LoVo (cell line): ENCODE measurements at places on chromosomes 6 and 20.

GRCh38 chr6:155889410-155889809 is 433.8 kb upstream of the NOX3 start:
- DNase-seq, result no peak

DNA sequence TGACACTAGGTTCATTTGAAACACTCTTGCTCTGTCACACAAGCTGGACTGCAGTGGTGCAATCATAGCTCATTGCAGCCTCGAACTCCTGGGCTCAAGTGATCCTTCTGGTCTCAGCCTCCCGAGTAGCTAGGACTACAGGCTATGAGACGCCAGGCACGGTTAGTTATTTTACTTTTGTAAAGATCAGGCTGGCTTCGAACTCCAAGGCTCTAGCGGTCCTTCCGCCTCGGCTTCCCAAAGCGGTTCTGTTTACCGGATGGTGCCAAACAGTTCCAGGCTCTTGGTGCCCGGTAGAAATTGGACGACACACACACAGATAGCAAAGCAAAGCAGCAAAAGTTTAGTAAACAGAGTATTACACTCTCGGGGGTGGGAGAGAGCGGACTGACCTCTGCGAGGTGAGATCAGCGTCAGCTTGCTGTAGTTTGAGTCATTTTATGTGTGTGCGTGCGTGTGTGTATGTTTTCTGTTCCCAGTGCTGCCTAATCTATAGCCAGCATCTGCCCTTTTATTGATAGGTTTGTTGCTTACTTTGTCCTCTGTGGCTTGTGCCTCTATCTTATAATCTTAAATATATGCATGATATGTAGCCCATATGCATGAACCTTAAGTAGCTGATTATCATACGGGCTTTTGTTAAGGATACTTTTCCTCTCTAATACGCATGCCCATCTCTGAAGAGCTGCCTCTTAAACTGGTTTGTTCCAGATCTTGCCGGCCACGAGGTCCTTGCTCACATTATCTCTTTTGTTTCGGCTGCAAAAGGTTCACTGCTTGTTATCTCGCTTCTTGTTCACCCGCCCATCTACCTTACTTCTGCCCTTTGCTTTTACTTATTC is 75.2 kb downstream of the OR2B2 start:
- DNase-seq, result peak; percentile 84

DNA sequence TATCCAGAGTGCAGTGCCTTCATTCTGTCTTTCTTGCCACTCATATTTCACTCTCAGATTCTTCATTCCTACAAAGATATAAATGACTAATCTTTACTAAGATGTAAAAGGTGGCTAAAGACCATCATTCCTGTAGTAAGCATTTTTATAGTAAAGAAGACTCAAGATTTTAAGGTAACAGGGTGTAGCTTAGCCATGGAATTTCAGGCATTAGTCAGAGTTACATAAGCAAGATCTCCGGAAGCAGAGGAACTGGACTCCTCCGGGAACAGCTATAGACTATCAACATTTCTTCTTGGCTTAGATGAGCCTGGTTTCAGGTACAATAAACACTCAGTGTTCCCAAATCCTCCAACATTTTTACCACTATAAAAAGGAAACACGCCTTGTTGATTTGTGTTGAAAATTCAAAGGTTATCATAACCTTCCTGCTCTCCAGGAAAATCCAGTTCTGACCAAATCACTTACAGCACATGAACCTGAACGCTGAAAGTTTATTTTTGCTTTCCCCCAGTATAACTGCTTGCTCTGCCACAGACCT is 23.7 kb downstream of the SERPINB1 start:
- peak; percentile 68 for DNase-seq

DNA sequence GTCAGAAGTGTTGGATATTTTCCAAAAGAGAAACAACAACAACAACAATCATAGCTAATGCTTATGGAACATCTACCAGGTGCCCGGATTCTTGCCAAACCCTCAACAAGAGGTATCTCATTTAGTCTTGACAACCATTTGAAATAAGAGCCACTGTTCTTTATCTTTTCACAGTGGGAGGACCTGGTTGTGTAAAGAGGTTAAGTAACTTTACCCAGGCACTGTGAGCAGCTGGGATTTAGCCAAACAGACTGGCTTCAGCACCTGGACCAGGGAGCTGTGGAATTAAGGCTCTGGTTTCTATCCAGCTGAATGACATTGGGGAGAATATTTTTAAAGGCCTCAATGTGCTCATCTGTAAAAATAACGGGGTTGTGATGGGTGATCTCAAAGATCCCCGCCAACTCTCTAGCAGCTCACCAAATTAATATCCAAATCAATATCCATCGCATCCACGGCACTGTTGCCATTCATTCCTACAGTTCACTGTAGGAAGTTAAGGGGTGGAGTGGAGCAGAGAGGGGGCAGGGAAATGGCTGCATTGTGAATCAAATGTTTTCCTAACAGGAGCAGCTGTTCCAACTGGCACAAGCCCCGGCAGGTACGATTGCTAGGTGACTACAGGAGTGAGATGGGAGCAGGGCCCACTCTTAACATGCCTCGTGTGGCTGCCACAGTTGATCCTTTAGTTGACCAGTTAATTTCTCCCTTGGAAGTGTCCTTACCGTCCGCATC is 61.8 kb downstream of the GCNT2 start:
- DNase-seq, result no peak

GRCh38 chr6:36678488-36679042 is at the start of gene CDKN1A:
TSS of gene CDKN1A (plus strand) at chr6:36678714. CDS start at chr6:36684102, 5,388 bp downstream.
- peak; percentile 92 for DNase-seq

DNA sequence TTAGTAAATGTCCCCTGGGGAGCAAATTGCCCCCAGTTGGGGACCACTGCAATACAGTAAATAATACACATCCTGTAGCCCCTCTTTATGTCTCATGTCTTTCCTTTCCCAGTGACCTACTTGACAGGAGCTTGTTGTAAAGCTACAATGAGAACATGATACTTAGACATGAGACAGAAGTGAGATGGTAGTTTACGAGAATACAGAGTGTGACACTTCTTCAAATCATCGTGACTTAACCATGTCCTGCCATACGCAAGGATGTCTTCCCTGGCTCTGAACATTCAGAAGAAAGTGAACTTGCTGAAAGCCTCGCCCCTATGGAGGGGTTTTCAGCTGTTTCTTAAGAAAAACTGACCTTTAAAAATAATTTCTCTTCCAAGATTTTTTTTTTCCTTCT is 101.0 kb upstream of the SPACA1 start:
- DNase-seq, result no peak

- DNase-seq, result no peak
These were observed 39.5 kb downstream of the ACSS2 start for GRCh38 chr20:34915749-34916455.

GRCh38 chr6:76837564-76837963 is 625.7 kb downstream of the HTR1B start:
- DNase-seq, result no peak

- peak; percentile 14 for DNase-seq
These were observed 228.8 kb downstream of the DHX35 start for GRCh38 chr20:39190666-39191570.

DNA sequence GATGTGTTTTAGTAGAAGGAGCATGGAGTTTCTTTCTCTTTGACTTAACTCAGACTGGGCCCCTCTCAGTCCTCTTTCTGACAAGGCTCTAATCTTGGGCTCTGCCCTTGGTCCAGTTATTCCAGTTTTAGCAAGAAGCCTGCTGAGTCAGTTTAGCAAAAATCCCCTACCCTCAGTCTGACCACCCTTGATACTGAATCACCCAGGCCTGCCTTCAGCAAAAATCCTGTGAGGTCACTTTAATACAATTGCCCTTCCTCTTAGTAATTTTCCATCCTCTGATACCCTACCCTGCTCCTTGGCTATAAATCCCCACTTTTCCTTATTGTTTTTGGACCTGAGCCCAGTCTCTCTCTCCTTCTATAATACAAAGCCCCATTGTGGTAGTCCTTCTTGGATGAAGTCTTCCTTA is 326.7 kb upstream of the NOX3 start:
- DNase-seq, result peak; percentile 88

- peak; percentile 51 for DNase-seq
These were observed 122.6 kb upstream of the MCHR2 start for GRCh38 chr6:100116411-100117194.

DNA sequence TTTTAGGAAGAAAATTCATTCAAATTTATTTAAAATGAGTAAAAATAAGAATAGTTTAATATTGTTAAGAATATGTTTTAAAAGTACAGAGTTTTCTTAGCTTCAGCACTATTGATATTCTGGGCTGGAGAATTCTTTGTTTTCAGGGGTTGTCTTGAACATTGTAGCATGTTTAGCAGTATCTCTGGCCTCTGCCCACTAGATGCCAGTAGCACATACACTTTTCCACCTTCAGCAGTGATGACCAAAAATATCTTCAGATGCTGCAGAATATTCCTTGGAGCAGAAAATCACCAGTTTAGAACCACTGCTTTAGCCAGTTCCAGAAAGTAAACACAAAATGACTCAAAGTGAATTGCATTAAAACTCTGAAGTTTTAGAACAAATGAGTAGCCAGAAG is 19.4 kb upstream of the SDHAF4 start:
- DNase-seq, result no peak

- DNase-seq, result no peak
These were observed 5.9 kb upstream of the GPSM3 start for GRCh38 chr6:32198345-32198696.

DNA sequence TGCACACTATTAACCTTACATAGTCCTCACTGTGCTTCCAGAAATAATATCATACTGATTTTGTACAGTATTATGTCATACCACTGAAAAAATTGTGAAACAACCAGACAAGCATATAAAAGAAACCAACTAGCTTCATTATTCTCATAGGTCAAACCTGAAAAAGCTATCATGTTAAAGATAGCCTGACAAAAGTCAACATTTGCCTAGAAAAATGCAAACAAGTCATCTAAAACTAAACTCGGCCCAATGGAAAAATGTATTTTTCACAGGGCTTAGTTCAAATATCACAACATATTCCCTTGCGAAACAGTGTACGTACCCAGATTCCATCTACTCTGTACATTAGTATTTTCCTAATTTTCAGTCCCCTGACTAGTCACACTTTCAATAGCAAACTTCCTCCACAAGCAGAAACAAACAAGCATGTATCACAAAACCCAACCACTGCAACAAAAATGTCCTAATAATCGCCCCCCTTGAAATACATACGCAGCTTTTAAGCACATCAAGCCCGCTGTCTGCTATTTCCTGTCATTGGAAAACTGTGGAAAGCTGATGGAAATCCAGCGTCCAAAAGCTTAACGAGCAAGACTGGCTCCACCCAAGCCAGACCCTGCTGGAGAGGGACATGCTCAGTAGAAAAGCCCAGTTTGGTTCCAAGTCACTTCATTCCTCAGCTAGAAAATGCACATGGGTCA is 93.1 kb downstream of the EPB41L2 start:
- no peak for DNase-seq

- DNase-seq, result no peak
These were observed 17.9 kb upstream of the PNPLA1 start for GRCh38 chr6:36252005-36252404.

DNA sequence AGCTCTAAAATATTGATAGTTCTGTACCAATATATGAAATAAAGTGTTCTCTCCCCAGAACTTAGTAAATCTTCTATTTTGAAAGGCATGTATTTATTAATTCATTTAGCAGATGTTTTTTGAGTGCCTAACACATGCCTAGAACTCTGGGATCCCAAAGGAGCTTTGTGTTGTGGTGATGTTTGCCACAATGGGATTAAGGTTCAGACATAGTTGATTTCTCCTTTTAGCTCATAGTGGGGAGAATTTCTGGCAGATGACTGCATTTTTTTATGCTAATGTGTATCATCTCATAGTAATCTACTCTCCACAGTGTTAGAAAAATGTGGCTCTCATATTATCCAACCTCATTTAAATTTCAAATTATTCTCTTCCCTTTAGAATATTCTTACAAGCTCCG is 21.7 kb downstream of the MYB start:
- DNase-seq, result no peak

DNA sequence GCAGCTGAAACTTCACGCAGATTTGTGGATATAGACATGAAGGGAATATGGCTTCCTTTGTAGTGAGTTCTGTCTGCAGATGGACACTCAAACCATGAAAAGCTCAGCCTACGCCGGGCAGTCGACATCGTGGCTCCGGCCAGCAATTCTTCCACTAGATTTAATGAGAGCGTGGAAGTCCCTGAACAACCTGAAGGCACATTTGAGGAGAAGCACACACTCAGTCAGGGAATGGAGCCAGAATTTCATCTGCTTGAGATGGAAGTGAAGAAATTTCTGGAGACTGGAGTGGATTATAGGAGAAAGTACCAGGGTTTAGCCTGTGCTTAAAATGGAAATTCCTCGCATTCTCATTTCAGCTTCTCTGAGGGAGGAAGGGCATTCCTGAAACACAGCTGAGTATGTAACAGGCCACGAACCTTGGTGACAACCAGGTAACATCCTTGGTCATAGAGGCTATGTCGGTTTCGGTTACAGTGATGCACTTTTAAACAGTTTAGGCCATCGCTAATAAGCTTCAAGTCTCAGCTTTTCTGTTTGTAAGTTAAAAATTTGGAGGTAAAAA is 80.5 kb upstream of the AGPAT4 start:
- no peak for DNase-seq

- peak; percentile 8 for DNase-seq
These were observed 106.7 kb downstream of the SLX4IP start for GRCh38 chr20:10541668-10542411.

DNA sequence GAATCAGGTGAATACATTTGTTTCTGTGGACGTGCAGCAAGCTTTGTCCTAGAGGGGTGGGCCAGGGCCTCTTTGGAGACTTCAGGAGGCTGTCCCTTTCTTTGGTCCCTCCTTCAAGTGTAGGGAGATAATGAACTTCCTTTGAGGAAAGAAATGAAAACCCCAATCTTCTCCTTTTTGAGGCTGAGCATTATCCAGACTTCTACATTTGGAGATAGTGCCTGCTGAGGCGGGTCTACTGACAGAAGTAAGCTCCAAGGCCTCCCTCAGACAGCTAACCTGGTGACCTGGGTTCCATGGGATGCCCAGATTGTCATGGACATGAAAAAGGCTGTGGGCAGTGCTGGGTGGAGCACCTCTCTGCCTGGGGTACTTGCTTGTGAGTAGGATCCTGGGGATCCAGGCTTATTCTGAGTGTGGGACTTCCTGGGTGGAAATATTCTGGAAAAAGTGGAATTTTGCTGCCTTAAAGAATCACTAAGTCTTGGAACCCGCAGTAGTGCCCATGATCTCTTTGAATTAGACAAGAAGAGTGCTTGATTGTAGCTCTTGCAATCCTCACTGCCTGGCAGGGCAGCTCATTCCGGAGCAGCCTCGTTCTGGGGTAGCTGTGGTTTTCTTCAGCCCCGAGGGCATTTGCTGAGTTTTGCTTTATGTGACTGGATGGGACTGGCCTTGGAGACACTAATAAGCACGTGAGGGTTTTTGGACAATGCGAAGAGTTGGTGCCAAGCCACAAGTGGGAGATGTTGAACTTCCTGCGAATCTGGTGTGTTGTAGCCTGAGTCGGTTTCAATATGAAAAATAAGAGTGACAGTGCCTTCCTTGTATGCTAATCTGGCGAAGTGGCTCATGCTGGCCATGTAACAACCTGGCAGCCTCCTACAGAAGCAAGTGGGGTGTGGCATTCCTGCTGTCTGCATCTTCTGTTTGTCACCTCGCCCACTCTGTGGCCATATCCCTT is 28.1 kb downstream of the SNRNP48 start:
- no peak for DNase-seq
